Large intestine (tissue), 12 donors: ENCODE measurements at places on chromosomes 7 and 10.

- DNase-seq = no peak
These were observed 2.7 kb upstream of the HOXA11 start for GRCh38 chr7:27187475-27188385.

GRCh38 chr7:90994601-90995000, 269.6 kb upstream of the FZD1 start:
- DNase-seq = no peak

GRCh38 chr7:74164985-74165456, 9.1 kb upstream of the EIF4H start:
- no peak for DNase-seq

- DNase-seq = no peak
These were observed 932.9 kb downstream of the XPNPEP1 start for GRCh38 chr10:108990441-108990840.

DNA sequence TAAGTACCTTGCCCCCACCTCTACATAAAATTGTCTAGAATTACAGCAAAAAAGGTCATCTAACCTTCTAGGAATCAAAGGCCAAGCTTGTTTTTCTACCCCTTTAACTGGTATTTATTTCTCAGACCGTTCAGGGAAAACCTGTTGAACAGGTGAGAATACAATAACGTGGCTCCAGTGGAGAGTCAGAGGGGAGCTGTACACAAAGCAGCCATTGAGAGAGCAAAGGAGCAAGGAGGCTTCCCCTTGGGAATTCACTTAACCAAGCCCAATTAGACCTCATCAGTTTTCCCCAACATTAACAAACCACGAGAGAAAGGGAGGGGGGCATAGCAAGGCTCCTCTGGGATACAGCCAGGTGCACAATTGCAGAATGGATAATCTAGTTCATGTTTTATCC, 101.9 kb downstream of the ELMO1 start:
- no peak for DNase-seq

DNA sequence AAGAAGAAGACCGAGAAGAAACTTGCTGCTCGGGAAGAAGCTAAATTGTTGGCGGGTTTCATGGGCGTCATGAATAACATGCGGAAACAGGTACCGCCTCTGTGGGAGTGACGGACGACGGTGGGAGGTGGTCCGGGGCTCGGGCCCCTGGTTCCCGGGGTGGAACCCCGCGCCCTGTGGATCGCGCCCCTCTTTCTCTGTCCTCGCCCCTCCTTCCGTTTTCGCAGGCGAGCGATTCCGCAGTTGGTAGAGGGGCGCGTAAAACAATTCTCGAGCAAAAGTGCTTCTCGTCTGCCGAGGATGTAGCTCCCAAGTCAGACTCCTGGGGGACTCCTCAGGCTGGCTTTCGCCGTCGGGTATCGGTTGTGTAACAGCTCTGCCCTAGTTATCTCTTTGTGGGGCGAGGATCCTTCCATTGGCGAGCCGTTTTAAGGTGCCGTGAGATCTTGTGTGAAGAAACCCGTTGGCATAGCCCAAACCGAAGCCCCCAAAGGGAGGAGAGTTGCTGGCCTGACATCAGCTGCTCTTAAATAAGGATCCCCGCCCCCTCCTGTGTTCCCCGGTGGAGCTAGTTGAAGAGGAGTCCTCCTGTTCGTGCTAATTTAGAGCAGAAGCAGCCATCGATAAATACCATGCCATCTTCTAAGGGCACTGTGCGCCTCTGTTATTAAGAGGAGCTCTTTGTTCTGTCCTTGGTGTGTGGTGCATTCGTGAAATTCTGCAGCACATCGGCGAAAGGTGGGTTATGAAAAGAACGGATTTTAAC, 655 bp downstream of the KLHL7 start:
- peak; percentile 47 for DNase-seq
